Cortex of kidney (tissue), 1 donor: ENCODE measurements at places on chromosomes 5 and 9.

GRCh38 chr5:112923148-112923917 lies 1.3 kb upstream of the REEP5 start:
- no peak for DNase-seq

GRCh38 chr9:33106827-33107621 lies 30.6 kb upstream of the SMU1 start:
- no peak for DNase-seq

DNA sequence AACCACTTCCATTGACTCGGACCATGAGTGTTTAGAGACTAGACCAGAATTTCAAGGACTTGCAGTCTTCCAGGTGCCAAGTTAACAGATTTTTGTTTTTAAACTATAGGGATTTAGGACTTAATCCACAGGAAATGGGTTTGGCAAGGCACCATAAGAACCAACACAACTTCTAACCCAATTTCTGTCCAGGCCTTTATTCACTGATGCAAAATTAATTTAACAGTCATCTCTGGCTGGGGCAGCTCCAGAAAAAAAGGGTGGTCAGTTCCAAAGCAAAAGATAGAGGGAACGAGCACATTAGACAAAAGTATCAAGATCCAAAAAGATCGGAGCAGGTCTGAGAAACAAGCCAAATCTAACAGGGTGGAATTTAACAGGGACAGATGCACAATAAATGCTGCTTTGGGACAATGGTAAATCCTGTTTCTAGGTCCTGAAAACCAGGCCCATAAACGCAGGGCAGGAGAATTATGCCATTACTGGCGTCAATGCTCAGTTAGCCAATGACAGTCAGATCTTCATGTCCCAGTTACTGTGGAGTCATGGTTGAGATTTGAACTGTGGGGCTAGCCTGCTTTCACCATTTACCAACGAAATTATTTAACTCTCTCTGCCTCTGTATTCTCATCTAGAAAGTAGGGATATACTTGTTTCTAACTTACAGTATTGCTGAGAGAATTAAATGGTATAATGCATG lies 590.8 kb upstream of the BRINP1 start:
- no peak for DNase-seq

- DNase-seq: no peak
Observed at GRCh38 chr5:180371949-180372348, 18.8 kb upstream of the GFPT2 start.

GRCh38 chr9:95611354-95611753 lies 94.6 kb upstream of the PTCH1 start:
- DNase-seq: no peak

DNA sequence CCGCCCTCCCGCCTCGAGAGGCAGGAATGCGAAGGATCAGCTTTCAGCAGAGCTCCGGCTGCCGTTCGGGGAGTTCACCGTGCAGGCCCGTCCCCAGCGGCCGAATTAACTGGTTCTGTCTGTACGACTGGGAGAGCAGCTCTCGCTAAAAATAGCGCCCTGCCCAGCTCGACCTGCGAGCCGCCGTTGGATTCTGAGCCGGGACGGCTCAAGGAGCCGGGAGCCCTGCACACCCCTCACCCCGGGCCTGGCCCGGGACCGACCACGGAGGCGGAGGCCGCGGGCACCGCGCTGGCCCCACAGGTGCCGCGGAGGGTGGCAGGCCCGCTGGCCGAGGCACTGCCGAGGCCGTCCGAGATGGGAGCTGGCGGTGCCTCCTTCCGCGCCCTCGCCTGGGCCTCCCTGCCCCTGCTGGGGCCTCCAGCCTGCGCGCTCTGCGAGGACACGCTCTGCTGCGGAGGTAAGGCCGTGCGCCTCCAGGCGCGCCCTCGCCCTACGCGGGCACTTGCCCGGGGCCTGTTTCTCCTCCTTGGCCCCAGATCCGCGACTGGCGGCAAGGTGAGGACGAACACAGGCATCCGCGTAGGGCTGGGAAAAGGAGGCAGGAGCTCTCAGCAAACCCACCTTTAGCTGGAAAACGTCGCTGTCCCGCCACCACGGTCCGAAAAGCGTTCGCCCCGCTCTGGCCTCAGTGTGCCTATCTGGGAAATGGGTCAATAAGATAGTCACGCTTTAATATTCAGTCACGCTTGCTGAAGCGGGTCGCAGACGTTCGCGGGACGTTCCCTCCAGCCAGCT lies 53.1 kb upstream of the DAB2IP start:
- DNase-seq: no peak

GRCh38 chr9:134136118-134136995 lies 475 bp downstream of the WDR5 start:
- DNase-seq: no peak

DNA sequence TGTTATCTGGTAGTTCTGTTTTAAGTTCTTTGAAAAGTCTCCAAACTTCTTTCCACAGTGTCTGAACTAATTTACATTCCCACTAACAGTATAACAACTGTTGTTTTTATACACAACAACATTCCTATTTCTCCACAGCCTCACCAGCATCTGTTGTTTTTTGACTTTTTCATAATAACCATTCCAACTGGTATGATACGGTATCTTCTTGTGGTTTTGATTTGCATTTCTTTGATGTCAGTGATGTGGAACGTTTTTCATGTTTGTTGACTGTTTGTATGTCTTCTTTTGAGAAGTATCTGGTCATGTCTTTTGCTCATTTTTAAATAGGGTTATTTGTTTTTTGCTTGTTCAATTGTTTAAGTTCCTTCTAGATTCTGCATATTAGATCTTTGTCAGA lies 12.6 kb upstream of the GRAMD2B start:
- DNase-seq: no peak

GRCh38 chr5:178108966-178109365 lies 4.4 kb upstream of the N4BP3 start:
- DNase-seq: no peak

DNA sequence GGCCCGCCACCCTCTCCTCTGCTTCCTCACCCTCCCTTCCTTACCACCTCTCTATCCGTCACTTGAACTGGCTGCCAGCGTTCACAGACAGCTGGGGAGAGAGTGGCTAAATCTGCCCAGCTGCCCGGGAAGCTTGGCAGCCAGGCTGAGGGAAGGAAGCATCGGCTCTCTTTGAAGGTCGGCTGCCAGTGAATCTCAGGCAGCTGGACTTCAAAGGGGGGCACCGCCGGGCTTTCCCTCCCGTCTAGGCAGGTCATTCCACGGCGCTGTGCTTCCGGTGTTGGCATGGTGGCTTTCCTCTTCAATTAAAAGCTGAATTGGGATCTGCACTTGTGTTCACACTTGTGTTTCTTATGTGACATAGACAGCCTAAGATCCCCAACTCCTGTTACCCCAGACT lies 174.0 kb downstream of the GDNF start:
- DNase-seq: no peak

- no peak for DNase-seq
Observed at GRCh38 chr5:180589771-180590542, 1.3 kb downstream of the SCGB3A1 start.

GRCh38 chr5:39203275-39203922 lies 16.0 kb downstream of the FYB1 start:
- DNase-seq: no peak

- no peak for DNase-seq
Observed at GRCh38 chr9:129405089-129405826, 215.6 kb downstream of the C9orf50 start.

- DNase-seq: no peak
Observed at GRCh38 chr9:96691326-96691725, 36.2 kb upstream of the PRXL2C start.

- no peak for DNase-seq
Observed at GRCh38 chr5:37539459-37539858, 160.3 kb downstream of the WDR70 start.

DNA sequence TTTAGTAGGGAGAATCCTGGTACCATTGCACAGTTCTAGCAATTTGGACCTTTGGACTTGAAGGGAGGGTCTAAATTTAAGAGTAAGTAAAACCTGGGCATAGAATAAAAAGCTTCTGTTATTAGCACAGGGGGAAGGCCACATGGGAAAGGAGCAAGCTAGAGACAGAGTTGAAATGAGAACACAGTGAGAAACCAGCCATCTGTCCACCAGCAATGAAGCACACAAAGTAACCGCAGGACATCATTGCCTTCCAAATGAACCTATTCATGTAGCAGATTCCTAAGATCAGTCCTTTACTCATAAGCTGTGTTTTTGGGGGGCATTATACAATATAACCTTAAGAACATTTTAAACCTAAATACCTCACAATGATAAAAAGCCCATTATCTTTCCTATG lies 407.4 kb downstream of the HCN1 start:
- DNase-seq: no peak

GRCh38 chr5:181105391-181106025 lies 25.5 kb downstream of the OR2V1 start:
- no peak for DNase-seq

GRCh38 chr5:158394102-158394501 lies 535.2 kb upstream of the CLINT1 start:
- no peak for DNase-seq

DNA sequence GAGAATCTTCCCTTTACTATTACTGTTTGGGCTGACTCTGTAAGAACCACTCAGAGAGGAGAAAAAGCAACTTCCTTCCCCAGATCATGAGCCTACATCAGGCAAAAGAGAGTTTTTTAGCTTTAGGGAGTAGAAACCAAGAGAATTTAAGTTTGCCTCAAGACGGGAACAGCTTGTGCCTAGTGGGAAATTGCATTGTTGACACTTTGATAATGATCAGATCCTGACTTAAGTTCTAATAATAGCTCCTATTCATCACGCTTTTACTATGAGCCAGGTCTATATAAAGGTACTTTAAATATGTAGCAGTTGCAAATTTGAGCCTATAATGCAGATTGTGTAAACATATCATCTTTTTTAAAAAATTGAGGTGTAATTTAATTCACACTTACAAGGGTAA lies 298.2 kb downstream of the MAN2A1 start:
- DNase-seq: no peak

- no peak for DNase-seq
Observed at GRCh38 chr5:109454731-109455505, 45.1 kb upstream of the PJA2 start.

DNA sequence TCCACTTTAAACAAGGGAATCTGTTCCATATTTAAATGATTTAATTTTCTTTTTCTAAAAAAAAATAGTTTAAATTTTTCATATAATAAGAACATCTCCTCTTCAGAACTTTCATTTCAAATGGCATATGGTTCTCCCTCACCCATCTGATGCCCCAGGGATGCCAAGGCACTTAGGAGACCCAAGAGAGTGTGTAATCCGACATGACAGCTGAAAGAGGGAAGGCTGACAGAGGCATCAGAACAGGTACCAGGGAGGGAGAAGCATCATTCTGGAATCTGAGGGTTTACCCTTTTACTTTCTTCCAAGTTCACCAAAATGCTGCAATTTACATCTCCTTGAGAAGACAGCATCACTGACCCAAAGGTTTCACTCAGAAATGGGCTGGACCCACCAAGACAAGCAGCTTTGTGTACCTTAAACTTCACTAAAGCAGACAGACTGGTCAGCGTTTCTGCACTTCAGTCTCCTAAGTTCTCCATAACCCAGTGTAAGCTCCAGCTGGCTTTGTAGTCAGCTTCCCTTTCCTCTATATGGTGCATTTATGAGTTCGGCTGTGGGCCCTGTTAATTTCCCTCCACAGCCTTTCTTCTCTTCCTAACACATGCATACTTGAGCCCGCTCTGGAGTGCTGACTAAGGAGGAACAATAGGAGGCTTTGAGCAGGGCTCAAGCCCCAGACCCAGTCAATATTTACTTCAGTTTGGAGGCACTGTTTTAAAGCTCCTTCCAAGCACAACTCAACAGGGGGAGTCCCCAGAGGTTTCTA lies 17.7 kb downstream of the EFNA5 start:
- no peak for DNase-seq

DNA sequence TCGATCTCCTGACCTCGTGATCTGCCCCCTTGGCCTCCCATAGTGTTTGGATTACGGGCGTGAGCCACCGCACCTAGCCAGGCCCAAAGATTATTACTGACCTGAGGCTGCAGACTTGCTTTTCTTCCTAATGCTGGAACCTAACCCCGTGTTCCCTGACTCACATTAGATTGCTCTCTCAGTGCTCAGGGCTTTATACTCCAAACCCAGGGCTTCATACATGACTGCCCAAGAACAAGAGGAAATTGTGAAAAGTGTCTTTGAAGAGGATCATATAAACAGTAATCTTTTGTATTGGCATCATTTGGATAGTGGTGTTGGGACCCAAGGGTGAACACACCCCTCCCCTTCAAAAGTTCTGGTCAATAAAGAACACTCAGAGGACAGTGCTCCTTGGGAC lies 233.3 kb upstream of the TAS2R1 start:
- no peak for DNase-seq
